Fibroblast of skin of abdomen (primary cell): ENCODE measurements at places on chromosomes 1 and 21.
A peak's percentile ranks its signal among the peaks of the same experiment; 100 is the strongest.

- no peak for DNase-seq
Observed at GRCh38 chr1:94528299-94528698, 13.3 kb downstream of the F3 start.

DNA sequence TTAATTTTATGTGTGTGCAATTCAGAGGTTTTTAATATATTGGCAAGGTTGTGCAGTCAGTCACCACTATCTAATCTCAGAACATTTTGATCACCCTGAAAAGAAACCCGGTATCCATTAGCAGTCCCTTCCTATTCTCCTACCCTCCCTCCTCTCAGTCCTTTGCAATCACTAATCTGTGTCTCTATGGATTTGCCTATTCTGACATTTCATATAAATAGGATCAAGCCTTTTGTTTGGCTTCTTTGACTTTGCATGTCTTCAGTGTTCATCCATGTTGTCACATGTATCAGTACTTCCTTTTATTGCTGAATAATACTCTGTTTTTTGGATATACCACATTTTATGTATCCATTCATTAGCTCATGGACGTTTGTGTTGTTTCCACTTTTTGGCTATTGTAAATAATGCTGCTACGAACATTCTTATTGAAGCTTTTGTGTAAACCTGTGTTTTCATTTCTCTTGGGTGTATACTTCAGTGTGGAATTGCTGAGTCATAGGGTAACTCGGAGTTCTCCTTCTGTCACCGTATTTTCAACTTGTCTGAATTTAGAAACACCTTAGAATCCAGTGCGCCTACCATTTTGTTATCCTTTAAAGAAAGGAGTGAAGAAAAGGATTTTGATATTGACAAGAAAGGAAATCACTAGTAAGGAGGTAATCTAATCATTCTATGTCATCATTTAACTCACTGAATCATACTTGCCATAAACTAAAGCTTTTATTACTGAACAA, 3.4 kb downstream of the CEP85 start:
- DNase-seq = no peak

DNA sequence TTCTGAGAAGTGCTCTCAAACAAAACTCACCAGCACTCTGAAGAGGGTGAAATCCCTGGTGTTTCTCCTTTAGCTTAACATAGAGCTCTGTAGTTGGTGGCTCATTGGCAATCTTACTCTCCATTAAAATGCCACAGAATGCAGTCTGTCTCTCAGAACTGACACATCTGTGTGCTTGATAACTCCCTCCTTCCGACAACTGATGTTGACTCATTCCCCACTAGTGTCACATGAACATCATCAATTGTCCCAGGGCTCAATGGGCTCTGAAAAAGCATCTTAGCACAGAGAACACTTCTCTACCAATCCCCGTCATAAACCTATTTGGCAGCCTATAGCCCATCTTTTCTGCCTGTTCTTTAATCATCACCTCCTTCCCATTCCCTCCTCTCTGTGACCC, 133.2 kb upstream of the ZC3H11B start:
- no peak for DNase-seq

DNA sequence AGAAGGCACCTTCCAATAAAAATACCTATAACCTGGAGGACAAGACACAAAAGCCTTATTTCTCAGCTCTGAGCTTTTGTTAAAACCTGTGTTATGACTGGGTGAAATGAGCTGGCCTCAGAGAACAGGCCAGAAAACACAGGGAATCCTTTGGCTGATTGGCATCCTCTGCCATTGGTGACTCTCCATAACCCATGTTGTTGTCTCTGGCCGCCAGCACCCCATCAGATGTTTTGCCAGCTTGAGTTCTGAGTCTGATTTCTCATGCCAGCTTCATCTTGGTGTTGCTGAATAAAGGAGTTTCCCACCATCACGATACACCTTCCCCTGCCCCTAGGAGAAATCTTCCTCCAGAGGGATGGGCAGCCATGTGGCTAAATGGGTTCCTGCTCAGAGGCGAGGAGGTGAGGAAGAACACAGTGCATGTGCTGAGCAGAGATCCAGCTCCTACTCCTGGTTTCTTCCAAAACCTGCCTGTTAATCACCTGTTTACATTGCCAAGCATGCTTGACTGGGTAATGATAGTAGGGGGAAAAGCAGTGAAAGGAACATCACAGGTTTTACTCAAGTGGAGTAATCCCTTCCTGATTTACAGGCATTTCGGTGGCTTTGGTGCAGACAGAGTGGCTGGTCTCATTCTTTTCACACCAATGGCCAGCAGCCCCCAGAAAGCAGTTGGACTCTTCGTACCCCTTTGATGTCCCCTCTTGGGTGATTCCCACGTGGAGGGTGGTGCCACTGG, 109.8 kb downstream of the ROR1 start:
- DNase-seq = no peak

- no peak for DNase-seq
Observed at GRCh38 chr1:35947547-35947946, 16.6 kb downstream of the AGO3 start.

- no peak for DNase-seq
Observed at GRCh38 chr1:185315445-185316071, 1.5 kb downstream of the IVNS1ABP start.

DNA sequence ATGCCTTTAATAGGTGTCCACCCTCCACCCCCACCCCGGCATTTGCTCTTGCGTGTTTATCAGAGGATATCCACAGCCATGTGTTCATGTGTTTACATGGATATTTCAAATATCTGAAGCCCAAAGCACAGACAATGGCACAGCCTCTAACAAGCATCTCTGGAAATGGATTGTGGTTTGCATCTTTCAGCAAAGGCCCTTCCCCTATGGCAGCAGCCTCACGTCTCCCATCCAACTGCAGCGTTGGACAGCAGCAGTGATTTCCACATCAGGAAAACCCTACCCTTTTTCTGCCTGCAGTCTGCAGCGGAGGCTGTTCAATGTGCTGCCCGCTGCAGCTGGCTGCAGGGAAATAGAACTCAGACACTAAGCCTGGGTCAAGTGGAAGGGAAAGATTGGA, 1.6 kb downstream of the RASSF5 start:
- peak; percentile 73 for DNase-seq

GRCh38 chr1:168420177-168420576, 123.6 kb downstream of the XCL2 start:
- DNase-seq = no peak

DNA sequence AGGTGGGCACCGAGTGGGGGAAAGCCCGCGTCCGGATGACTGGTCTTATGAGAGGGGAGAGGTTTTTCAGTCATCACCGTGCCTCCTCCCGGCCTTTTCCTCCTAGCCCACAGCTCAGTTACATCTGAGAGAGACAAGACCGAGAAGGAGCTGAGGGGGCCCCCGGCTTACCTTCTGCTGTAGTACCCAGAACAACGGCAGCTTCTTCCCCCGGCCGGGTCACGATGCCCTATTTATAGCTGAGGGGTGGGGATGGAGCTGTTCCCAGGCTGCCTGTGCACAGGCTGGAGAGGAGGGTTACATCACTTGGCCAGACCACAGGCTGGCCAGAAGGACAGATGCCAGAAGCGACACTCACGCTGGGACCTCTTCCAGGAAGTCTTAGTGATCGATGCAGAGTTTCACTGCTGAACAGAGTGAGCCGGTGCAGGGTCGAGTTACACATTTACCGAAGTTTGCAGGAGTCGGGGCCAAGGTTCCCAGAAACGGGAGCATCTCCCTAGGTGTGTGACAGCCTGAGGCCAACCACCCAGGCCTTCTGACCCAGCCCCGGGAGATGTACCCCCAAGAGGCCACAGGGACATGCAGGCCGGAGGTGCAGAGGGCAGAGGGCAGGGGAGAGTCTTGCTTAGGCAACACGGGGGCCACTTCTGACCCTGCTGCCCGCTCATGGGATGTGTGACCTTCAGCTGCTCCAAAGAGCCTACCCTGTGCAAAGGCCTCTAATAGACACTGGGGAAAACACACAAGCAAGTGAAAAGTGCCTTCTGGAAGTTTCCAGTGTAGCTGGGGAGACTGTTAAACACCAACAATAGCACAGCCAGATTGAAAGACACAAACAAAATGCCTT, at the start of gene AGT:
AGT (minus strand) TSS at position 208 of the 850 bp plus-strand sequence. CDS start 3,299 bp downstream, outside the sequence.
- DNase-seq = peak; percentile 76

GRCh38 chr1:155013632-155014031, 11.0 kb downstream of the ZBTB7B start:
- no peak for DNase-seq

DNA sequence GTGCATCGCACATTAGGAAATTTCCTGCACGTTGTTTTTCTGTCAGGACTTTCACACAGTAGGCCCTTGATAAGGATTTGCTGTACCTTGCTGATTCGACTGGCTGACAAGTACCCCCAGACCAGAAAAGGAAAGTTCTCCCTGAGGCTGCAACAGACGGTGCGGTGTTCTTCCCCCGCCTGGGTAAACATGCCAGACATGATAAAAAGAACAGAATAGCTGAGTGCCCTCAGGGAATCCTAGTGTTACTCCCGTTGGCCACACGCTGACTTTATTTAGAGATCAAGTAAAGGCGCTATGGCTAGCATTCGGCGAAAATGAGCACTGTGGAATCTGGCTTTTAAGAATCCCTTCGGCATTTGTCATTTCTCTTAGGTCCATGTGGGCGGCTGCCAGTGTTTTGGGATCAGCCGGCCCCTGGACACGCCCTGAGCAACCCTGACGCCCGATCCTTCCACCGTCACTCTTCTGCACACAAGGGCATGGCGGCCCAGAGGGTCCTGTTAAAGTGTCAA, 607.7 kb downstream of the KIF26B start:
- DNase-seq = no peak

GRCh38 chr1:153493343-153493960, 33.0 kb upstream of the S100A7 start:
- DNase-seq = no peak

DNA sequence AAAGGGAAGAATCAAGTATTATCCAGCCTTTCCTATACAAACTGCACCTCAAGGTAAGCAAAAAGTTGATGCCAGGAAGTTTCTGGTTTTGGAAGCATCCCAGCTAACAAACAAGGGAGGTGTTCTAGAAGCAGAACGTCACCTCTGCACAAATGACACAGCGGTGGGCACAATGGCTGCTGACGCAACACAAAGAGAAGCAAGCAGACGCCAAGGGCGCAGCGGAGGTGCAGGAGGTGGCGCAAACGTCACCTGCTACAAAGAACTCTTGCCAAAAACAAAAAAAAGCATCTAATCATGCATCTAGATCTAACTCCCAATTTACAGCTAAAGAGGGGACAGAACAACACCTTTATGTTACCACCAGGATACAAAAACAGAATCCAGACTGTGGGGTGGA, 88.5 kb downstream of the NPHP4 start:
- DNase-seq = no peak

- DNase-seq = no peak
Observed at GRCh38 chr21:45867671-45868081, 113.9 kb upstream of the COL6A1 start.

GRCh38 chr1:92323473-92324453, 24.9 kb downstream of the RPAP2 start:
- DNase-seq = no peak

DNA sequence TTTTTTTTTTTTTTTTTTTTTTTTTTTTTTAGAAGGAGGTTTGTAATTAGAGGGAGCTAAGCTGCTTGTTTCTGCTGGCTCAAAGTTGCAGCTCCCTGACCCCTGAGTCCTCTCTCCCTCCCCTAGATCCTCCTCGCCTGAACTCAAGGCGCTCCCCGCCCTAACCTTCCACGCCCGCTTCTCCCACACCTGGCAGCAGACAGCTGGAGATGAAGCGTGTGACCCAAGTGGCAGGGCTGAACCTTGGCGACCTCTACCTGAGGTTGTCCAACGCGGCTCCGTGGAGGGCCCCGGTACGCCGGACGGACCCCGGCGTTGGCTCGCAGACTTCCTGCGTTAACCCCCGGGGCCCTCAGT, 795 bp downstream of the NGF start:
- no peak for DNase-seq

GRCh38 chr1:84890566-84890965, 2.4 kb downstream of the LPAR3 start:
- no peak for DNase-seq

- no peak for DNase-seq
Observed at GRCh38 chr1:71784241-71784640, 498.1 kb downstream of the NEGR1 start.

DNA sequence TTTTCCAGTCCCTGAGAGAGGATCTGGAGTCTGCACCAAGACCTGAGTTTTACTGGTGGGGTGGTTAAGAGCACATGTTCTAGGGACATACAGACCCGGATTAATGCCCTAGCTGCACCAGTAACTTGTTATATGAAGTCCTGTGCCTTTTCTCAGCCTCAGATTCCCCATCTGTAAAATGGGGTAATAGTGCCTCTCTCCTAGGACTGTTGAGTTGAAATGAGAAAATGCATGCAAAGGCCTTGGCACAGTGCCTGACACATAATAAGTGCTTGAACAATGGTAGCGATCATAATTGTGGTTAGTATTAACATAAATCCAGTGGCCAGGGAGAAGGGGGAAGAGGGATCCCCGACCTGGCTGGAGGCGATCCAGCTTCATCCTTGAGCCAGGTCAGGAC, 12.3 kb downstream of the AHDC1 start:
- DNase-seq = peak; percentile 55

GRCh38 chr1:19315378-19316198, 3.5 kb downstream of the SLC66A1 start:
- peak; percentile 58 for DNase-seq

- peak; percentile 4 for DNase-seq
Observed at GRCh38 chr1:74474585-74474984, 37.8 kb downstream of the LRRC53 start.

GRCh38 chr1:118894836-118895235, 93.3 kb downstream of the TBX15 start:
- DNase-seq = no peak

DNA sequence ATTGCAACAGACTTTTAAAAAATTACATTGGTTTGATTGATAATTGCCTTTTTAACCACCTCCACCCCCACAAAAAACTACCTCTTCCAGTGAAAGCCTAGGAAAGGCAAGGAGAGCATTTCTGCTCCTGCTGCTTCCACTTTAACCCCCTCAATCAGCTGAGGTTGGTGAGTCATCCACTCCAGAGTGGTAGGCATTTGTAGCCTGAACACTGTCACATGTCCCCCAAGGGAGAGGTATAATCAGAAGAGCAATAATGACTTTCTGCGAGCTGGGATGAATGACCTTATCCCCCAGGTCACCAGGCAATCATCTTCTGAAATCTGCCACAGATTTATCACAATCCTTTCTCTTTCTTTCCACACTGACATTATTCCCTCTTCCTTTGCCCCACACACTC, 126.6 kb upstream of the CAMK1G start:
- peak; percentile 56 for DNase-seq
